Kidney (tissue), 22 donors: ENCODE measurements at places on chromosomes 6 and 20. TPM values are rescaled to one million over a fixed set of nuclear protein-coding genes. Genes with fewer than 3 reads are reported as not detected.

The MYBL2 gene
- 1.3 TPM for total RNA-seq

The CCR6 gene
- total RNA-seq: 0.54 TPM

The ECT2L gene
- 0.13 TPM for total RNA-seq

The GOPC gene
- total RNA-seq: 21.4 TPM

The DAAM2 gene
- total RNA-seq: 19.8 TPM

DNA sequence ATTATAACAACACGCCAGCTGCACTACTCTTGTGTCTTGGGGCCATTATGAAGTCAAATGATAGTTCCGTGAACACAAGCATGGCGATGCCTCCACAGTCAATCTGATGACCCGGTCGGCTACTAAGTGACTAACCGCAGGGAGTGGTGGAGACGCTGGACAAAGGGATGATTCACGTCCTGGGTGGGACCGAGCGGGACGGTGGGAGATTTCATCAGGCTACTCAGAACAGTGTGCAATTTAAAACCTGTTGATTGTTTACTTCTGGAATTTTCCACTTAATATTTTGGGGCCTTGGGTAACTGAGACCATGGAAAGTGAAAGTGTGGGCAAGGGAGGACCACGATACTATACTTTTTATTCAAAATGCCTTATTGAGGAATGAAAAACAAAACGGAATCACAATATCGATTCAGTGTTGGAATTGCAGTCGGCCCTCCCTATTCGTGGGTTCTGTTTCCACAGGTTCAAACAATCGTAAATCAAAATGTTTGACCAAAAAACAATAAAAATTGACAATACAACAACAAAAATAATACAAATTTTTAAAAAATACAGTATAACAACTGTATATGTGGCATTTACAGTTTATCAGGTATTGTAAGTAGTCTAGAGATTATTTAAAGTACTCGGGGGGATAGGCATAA, 66.5 kb downstream of the MYLK4 start:
- H3K27ac ChIP-seq: no peak overlapping the region
- H3K36me3 ChIP-seq: no peaks in the 10 kb centered on the region
- H3K27me3 ChIP-seq: no peaks in the 10 kb centered on the region
- H3K4me1 ChIP-seq: no peaks in the 10 kb centered on the region
- DNase-seq: peak; percentile 13

- DNase-seq: no peak
- H3K4me3 ChIP-seq: no peak overlapping the region
- H3K27me3 ChIP-seq: no peaks in the 10 kb centered on the region
- H3K27ac ChIP-seq: no peak overlapping the region
- H3K36me3 ChIP-seq: peaks cover 8% of the 10 kb centered on the region
- peaks cover 9% of the 10 kb centered on the region for H3K4me1 ChIP-seq
Observed at GRCh38 chr20:50101281-50101680, 11.7 kb downstream of the UBE2V1 start.

DNA sequence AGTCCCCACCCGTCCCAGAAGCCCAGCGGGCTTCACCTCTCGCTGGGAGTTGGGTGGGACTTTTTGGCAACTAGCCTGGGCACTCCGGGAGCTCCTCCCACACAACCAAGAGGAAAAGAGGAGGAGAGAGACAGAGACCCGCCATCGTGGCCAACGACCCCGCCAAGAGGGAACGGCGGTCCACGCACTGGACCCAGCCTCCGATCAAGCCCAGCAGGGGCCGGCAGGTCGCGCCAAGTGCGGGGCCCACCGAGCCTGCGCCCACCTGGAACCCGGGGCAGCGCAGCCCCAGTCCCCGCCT, 3.0 kb upstream of the TMEM14C start:
- H3K4me1 ChIP-seq: no peaks in the 10 kb centered on the region
- H3K36me3 ChIP-seq: no peaks in the 10 kb centered on the region
- no peaks in the 10 kb centered on the region for H3K27me3 ChIP-seq
- peak overlapping the region; percentile 63 for H3K4me3 ChIP-seq
- DNase-seq: peak; percentile 47

DNA sequence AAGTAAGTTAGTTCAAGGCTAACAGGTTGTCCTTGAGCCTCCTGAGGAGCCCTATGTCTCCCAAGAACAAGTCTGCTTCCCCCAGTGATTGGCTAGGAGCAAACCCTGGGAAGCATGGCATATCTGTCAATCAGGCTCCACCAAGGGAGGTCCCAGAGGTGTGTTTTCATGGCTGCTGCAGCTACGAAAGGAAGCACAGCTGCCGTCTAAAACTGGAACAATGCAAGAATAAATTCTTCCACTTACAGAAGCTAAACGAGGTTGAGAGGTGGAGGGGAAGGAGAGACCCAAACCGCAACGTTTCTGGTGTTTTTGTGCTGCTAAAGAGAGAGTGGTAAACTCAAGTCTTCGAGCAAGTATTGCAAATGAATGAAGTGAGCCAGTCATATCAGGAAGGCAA, 4.9 kb upstream of the PTGIS start:
- no peak overlapping the region for H3K27ac ChIP-seq
- DNase-seq: peak; percentile 46
- H3K4me1 ChIP-seq: no peaks in the 10 kb centered on the region
- no peak overlapping the region for H3K4me3 ChIP-seq

DNA sequence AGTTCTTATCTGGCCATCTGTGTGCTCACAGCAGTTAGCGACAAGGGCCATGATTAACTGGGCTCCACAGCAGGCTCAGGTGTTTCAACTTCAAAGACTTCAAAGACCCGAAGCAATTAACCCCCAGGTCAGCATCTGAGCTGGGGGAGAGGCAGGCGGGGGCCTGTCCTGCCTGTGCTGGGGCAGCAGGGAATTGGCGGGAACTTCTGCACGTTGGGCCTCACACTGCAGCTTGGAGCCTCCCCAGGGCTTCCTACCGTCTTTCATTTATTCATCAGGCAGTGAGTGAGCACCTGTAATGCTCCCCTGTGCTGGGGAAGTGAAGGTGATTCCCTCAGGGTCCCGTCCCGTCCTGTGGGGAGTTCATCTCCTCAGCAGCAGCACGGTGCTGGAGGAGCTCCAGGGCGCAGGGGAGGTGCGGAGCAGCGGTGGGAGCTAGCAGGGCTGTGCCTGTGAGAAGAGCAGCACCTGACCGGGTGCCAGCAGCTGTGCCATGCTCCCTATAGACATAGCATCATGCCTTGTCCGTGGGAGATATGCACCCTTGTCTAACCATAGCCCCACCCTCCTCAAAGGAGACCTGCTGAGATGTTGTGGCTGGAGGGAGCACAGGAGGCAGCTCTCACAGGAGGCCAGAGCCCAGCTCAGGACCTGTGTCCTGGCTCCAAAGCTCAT, 51.8 kb upstream of the FRMD1 start:
- no peaks in the 10 kb centered on the region for H3K36me3 ChIP-seq
- peak; percentile 92 for DNase-seq
- H3K4me1 ChIP-seq: no peaks in the 10 kb centered on the region
- no peak overlapping the region for H3K27ac ChIP-seq
- no peaks in the 10 kb centered on the region for H3K27me3 ChIP-seq

GRCh38 chr6:169534039-169534421, 167.8 kb downstream of the WDR27 start:
- H3K27me3 ChIP-seq: no peaks in the 10 kb centered on the region
- no peaks in the 10 kb centered on the region for H3K36me3 ChIP-seq
- DNase-seq: peak; percentile 8

- H3K27ac ChIP-seq: no peak overlapping the region
- H3K4me3 ChIP-seq: no peak overlapping the region
- peaks cover 10% of the 10 kb centered on the region for H3K4me1 ChIP-seq
- no peaks in the 10 kb centered on the region for H3K27me3 ChIP-seq
Observed at GRCh38 chr6:35299674-35300073, 2.1 kb downstream of the DEF6 start.

DNA sequence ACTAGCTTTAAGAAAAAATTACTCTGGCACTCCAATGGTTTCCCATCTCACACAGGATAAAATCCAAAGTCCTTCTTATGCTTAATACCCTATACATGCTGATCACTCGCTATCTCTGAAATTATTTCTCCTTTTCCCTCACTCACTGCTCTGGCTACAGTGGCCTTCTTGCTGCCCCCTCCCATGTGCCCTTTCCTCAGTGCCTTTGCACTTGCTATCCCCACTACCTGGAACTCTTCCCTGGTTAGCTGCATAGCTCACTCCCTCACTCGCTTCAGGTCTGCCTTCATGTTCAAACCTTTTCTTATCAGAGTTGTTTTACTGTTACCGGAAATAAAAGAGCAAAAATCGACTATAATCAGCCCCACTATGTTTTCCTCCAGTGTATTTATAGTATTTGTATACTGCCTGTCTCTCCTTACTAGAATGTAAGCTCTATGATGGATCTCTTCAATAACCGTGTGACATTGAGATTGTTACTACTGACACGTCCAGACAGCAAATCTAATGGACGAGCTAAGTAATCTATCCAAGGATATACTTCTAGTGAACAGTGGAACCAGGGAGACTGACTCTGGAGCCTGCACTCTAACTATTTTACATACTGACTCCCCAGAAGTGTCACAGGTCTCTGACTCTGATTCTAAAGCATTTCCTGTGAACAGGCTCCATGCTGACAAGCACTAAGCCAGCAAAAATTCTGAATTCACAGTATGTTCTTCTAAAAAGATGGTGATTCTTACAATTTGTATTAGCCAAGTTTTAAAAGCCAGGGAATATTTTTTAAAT, 25.1 kb downstream of the FKBP5 start:
- H3K27ac ChIP-seq: no peak overlapping the region
- no peaks in the 10 kb centered on the region for H3K27me3 ChIP-seq
- H3K36me3 ChIP-seq: no peaks in the 10 kb centered on the region

DNA sequence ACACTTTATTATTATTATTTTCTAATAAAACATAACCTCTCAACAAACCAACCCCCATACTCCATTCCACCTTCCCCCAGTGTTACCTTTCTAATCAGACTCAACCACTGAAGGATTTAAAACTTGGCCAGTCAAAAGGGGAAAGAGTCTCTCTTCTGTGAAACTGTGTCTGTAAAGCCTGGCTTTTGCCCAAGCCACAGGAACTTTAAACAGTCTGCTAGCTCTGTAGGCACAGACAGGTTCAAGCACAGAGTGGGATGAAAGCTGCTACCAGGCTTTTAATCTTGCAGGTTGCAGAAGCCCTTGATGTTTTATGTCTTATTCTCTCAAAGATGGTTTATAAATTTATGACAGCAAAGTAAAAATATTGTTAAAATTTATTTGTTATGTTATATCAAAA, 585.7 kb downstream of the TENT5A start:
- H3K4me3 ChIP-seq: no peak overlapping the region
- no peaks in the 10 kb centered on the region for H3K27me3 ChIP-seq
- no peaks in the 10 kb centered on the region for H3K36me3 ChIP-seq
- no peak for DNase-seq

DNA sequence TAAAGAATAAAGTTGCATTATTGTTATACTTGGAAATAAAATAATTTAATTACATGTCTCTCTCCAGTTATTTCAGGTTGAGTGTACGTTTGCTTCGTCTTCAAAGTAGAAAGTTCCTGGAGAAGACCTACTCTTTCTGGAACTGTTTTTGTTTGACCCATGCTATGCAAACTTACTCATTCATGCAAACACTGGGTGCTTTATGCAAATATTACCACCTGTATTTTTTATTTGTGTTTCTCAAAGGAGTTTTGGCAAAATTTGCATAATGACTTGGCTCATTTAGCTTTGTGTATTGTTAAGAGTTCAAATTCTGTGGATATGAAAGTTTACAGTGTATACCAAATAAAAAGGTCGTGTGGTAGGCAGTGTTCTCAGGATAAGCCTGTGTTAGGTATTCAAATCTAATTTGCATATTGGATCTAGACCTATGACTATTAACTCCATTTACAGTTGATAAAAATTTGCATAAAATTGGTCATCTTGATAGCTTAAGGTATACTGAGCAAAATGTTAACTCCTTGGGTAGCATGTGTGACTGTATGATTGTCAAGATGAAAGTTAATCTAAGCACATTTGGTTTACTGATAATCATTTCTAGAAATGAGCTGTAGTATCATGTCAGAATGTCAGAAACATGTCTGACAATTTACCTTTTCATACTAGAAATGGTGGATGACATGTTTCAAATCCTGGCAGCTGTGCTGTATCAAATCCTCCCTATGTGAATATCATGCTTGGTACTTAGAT, 65.2 kb downstream of the CDKAL1 start:
- no peak overlapping the region for H3K27ac ChIP-seq
- H3K4me3 ChIP-seq: no peak overlapping the region
- H3K27me3 ChIP-seq: no peaks in the 10 kb centered on the region

- no peaks in the 10 kb centered on the region for H3K27me3 ChIP-seq
- H3K36me3 ChIP-seq: no peaks in the 10 kb centered on the region
- no peaks in the 10 kb centered on the region for H3K4me1 ChIP-seq
- no peak overlapping the region for H3K4me3 ChIP-seq
Observed at GRCh38 chr6:65072500-65072899, 634.5 kb downstream of the EYS start.
